Activated CD4-positive, alpha-beta T cell treated with anti-CD3 and anti-CD28 coated beads for 24 hours (primary cell): ENCODE measurements at places on chromosomes 7 and 10.

GRCh38 chr10:132102071-132102716 lies 36.4 kb downstream of the JAKMIP3 start:
- no peak for DNase-seq

- DNase-seq = no peak
Measured at GRCh38 chr7:108000875-108001763, 1.8 kb downstream of the LAMB1 start.

DNA sequence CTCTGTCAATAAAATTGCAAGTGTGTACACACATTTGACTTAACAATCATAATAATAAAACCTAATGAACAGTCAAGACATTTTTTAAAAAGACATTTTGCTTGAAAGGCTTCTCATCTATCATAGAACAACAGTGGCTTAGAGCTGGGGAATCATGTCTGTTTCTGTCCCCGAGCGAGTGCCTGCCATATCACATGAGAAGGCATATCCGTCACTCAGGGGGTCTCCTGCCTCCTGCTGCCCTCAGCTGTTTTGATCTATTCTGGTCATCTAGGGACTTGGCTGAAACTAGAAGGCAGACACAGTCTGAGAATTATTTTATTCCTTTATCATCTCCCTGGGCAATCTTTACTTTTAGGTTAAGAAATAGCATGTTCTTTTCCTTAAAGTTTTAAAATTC lies 278.7 kb upstream of the KLF6 start:
- no peak for DNase-seq

DNA sequence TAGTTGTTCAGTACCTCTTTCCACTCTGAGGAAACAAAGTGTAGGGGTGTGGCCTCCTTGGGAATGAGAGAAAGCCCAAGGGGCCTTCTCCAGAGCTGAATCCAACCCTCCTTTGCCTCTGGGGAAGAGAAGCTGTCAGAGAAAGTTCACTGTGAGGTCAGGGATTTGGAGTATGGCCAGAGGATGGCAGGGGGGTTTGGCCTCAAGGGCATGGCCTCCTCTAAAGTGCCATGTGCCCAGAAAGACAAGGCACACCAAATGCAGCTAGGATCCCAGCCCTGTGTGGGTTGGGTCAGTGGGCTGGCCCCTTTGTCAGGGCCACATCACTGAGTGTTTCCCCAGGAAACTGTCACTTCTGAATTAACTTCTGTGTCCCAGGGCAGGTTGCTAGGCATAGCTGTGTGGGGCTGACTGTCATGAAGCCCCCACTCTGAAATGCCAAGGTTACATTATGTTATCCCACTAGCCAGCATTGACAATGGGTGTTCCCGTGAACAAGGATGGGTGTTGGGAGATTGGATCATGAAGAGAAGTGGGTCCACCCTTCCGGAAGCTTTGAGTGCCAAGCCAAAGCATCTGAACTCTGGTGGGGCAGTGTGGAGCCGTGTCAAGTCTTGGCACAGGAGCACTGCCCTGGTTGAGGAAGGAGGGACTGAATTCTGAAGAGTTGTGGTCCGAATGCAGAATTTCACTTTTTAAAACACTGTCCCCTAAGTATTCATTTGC lies 123.3 kb downstream of the ZMIZ1 start:
- DNase-seq = no peak

DNA sequence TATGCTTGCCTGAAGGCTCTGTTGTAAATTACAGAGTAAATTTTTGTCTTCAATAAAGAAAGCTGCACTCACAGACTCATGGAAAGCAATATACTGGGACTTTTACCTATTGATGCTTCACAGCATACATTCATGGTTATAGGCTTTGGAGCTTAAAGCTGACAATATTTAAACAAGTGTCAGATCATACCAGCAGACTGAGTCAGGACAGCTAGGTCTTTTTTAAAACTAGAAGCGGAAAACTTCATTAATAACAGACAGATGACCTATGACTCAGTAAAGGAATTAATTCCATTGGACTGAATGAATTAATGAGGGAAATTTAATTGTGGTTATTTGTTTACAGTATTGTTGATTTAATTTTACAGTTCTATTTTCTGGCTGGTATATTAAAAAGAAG lies 165.8 kb upstream of the DGKB start:
- no peak for DNase-seq
